Natural killer cell (primary cell): ENCODE measurements at places on chromosomes 12 and 14.

DNA sequence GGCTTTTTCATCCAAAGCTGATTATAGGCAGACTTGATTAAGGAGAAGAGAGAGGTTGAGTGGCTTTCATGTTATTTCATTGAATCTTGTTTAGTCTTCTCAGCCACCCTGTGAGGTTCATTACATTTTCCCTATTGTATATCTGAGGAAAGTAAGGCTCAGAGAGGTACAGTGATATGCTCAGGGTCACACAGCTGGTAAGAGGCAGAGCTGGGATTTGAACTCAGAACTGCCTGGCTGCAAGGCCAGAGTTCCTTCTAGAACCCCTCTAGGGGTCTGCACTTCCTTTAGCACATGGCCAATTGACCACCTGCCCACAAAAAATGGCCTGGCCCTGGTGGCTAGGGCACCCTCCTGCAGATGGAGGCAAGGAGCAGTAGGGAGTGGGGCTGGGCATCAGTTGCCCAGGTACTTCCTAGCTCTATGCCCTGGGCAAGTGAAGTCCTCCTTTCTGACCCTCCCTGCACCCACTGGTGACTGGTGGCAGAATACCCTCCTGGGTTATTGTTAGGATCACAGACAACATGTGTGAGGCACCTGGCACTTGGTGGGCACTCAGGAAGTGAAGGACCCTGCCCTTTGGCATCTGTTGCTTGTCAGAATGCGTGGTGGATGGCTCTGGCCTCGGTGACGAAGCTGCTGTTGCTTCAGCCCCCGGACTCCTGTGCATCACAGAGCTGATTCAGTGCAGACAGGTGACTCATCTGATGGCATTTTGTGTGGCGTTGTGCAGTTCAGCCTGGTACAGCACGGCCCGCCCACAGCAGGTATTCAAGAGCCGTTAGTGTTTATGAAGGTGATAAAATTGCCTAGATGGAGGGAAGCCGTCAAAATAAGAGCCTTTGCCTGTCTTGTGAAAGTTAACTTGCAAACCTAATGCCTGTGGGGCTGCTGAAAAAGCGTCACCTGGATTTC lies 115.8 kb downstream of the SLC25A47 start:
- DNase-seq: no peak

- no peak for DNase-seq
Observed at GRCh38 chr12:59929110-59929509, 333.3 kb downstream of the SLC16A7 start.

GRCh38 chr12:88416786-88417185 lies 163.5 kb downstream of the KITLG start:
- DNase-seq: no peak

- DNase-seq: no peak
Observed at GRCh38 chr12:29726321-29726692, 57.4 kb downstream of the TMTC1 start.

DNA sequence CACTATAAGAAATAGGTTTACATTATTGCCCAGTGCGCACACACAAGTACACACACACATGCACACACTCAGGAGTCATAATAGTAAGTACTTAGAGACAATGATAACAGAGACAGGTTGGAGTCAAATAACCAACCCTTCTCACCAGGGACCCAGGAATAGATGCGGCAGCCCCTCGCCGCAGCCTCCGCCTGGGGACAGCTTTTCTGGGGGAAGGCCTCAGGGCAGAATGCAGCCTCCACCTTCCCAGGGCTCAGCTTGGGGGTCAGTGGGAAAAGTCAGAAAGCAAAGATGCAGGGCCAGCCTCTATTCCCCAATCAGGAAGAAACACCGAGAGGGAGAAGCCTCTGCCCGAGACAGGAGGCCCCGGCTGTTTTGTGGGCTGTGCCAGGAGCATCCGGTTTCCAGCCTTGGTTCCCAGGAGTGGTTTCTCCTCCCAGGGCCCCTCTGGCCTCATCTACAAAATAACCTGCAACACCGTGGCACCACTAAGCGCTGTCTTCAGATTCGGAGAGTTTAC lies 23.4 kb upstream of the EIF5 start:
- DNase-seq: no peak

- DNase-seq: no peak
Observed at GRCh38 chr14:51445001-51445390, 204.9 kb downstream of the TMX1 start.

DNA sequence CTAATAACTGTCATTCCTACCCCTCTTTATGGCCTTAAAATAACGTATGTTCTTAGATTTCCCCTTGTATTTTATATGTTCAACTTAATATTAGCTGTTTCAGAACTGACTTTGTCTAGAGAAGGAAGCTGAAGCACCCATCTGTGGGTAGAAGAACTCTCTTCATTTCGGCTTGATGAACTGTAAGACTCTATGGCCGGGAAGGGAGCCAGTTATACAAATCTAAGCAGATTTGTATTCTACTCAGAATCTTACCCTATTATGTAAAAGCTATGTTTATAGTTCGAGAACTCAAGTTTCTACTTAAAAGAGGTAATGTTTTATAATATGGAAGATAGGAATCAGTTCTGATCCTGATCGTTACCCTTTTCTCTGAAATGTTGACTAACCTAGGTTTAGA lies 390.9 kb upstream of the PRICKLE1 start:
- DNase-seq: no peak

DNA sequence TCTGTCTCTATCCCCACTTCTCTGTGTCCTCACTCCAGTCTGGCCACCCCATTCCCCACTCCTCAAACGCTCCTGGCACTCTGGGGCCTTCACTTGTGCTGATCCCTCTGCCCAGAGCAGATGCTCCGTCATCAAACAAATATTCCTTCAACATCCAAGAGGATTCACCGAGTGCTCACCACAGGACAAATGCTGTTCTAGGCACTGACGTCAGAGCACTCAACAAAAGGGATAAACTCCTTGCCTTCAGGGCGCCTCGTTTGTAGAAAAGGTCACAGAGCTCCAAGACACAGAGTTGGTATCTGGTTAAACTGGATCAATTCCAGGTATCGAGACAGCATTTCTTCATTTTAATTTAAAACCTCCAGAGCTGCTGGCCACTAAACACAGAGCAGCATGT lies 35.3 kb downstream of the PSMC1 start:
- DNase-seq: no peak

GRCh38 chr12:64058541-64059265 lies 163.4 kb downstream of the KICS2 start:
- DNase-seq: no peak

DNA sequence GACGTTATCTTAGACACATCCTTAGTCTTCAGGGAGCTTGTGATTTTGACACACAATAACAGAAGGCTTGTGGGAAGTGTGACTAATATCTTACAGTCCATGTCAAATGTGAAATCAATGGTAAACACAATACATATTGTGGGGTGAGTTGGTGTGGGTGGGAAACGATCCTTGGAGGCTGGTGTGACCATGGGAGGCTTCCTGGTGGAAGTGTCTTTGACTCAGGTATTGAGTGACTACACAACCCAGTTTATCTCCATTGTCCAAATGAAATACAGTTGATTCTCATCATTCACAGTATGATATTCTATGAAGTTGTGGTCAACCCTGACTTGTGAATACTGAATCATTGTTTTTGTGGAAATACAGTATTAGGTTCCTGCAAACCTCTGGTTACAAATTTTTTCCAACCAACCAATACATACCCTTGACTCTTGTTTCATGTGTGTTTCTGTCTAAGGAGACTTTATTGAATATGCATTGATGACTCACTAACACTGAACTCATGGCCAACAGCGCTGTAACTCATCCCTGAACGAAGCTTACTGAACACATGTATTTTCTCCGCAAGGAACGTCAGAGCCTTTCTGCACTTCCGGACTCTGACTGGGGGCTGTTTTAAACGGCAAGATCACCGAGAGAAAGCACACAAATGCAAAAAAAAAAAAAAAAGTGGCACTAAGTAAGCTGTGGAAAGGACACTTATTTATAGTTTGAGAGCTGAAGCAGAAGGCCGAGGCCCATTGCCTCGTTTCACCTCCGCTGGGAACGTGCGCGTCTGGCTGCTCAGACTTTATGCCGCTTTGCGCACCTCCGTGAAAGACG lies 59.0 kb downstream of the CLMN start:
- no peak for DNase-seq

DNA sequence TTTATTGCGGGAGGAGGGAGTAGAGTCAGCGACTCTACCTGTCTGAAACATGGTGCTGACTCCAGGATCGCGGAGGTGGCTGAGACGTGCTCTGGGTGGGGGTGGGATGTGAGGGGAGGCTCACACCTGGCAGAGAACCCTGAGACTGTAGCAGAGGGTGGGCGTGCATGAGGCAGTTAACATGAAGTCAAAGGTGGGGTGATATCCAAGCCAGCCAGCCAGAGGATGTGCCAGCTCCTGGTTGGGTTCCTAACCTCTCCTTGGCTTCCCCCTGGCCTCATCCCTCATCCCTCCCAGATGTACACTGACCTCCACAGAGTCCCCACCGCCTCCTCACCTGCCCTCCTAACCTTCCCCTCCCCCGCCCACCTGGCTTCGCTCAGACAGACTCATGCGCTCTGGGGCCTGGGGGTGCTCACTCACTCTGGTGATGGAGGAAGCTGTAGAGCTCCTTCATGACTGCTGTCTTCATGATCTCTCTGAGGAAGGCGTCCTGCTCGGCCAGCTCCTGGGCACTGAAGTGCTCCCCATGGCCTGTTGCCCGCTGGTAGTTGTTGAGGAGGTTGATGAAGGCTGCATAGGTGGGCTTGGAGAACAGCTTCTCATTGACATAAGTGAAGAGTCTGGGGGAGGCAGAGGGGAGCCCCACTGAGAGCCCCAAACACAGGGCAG lies 9.3 kb downstream of the ENDOU start:
- DNase-seq: no peak

- no peak for DNase-seq
Observed at GRCh38 chr12:6952863-6953441, 1.8 kb downstream of the PTPN6 start.

DNA sequence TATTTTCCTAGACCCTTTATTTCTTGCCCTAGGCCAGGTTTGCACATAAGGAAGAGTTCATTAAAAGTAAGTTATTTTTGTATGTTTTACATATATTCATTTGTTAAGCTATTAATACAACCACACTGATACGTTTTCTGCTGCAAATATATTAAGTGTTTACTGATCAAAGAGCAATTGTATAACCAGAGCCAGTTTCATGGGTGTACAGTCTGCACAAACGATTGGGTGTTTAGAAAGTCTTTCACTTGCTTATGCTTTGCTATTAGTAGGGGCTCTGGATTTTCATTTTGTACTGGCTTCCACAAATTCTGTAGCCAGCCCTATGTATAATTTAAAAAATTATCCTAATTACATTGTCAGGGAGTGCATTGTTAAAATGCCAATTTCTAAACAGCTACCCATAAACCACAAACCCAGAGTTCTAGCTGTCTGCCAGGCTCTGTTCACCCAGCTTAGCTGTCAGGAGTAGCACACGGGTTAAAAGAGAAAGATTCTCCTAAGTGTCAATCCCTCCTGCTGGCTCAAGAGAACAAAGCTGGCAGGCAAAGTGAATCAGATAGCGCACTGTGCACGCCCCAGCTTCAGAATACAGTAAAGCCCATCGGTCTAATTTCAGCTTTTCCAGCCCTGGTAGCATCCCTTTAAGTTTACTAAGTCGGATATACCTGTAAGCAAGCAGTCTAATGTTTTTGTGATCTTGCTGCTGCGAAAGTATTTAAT lies 151.0 kb upstream of the LMO3 start:
- DNase-seq: no peak

GRCh38 chr12:59698600-59698999 lies 102.8 kb downstream of the SLC16A7 start:
- DNase-seq: no peak

DNA sequence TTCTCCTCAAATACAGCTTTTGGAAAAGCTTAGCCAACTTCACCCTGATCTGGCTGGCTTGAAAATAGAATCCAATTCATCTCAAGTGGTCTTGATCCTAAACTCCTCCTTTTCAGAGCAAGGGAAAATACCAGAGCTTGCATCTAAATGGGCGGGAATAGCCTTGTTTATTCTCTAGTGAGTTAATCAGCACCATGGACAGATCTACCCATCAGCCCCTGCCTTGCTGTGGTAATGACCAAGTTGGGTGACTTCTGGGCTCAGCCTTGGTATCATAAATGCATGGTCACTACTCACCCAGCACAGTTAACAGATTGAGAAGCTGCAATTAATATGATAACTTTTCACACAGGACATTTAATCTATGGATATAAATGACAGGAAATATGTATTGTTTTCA lies 196.6 kb downstream of the GLT1D1 start:
- DNase-seq: no peak

DNA sequence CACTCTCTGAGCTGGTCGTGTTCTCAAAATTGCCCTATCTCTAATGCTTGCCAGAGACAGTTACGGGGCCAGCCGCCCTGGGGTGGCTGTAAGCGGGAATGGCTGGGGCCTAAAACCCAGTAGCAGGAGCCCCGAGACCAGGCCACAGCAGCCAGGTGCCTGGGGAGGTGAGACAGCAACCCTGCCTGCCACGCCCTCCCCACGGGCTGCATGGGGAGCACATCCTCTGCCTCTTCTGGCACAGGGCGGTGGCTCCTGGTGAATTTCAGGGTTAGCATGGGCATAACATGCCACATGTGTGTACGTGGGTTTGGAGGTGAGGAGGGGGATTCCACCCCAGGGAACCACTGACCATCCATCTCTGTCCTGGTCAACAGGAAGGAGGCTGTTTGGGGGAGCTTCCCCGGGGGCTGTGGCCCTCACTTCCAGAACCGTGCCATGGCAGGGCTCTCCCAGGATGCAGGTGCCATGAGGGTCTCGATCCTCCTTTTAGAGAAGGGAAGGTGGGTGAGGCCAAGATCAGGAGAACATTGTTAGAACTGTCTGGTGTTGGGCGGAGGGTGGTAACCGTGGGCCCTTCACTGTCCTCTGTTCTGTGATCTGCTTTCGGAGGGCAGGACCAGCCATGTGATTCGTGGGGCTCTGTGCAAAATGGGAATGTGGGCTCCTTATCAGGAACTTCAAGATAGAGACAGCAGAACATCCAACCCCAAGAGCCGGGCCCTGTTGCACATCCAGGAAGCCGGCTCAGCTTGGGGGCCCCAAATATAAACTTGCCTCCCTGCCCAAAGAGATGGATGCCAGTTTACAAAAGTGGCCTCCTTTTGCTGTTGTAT lies 312.2 kb upstream of the DIO3 start:
- no peak for DNase-seq

DNA sequence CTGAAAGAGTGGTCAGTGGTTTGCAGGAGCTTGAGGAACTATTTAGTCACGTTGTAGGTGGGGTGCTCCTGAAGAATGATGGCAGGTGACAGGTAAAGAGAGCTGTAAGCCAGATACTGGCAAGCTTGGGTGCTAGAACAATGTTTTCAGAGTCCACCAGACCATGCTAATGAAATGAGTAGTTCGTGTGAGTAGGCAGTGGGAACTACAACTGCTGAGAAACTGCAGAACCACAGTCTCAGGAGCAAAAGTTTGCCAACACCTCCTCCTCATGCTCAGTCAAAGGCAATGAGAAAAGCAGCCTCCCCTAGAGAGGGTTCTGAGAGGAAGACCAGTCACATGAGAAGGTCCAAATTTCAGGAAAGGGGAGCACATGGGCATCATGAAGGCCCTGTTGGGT lies 91.3 kb downstream of the PRKD1 start:
- no peak for DNase-seq

GRCh38 chr14:76089575-76089974 lies 62.1 kb upstream of the GPATCH2L start:
- no peak for DNase-seq
